ENCODE measurements at places on chromosomes 5 and 9.

GRCh38 chr9:128168731-128169308 lies 8.8 kb downstream of the BBLN start:
- DNase-seq: peak; percentile 82

DNA sequence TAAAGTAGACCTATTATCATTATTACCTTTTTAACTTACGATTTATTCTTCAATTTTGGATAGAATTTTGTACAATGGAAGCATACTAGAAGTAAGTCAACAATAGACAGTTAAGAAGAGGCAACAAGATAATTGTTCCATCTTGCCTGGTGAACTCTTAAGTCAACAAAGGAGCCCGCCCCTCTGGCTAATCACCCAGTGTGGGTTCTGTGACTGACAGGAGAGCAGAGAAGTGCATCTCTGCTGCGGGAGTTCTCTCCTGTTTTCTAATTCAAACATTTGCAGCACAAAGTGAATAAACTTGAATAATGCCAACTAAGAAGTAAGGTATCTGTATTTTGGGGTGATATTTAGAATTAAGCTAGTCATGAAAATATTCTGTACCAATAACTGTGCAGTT lies 6.7 kb upstream of the ISL1 start:
- DNase-seq: no peak

GRCh38 chr5:170528976-170529375 lies 25.2 kb downstream of the KCNIP1 start:
- no peak for DNase-seq

DNA sequence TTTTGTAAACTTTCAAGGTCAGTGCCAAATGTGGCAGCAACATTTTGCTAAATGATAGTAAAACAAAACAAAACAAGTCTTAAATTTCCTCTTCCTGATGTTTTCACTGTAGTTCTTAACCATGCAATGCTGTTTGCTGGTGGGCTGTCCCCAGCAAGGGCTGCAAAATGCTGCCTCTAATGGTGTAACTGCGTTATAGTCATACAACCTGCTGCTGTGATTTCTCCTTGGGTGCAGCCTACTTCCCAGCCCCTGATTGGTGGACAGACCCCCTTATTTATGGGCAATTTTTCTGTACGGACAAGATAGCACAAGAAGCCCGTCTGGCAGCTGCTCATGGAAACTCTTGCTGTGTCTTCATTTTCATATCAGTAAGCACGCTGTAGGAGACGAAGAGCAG lies 26.6 kb upstream of the PIP5K1B start:
- DNase-seq: no peak

DNA sequence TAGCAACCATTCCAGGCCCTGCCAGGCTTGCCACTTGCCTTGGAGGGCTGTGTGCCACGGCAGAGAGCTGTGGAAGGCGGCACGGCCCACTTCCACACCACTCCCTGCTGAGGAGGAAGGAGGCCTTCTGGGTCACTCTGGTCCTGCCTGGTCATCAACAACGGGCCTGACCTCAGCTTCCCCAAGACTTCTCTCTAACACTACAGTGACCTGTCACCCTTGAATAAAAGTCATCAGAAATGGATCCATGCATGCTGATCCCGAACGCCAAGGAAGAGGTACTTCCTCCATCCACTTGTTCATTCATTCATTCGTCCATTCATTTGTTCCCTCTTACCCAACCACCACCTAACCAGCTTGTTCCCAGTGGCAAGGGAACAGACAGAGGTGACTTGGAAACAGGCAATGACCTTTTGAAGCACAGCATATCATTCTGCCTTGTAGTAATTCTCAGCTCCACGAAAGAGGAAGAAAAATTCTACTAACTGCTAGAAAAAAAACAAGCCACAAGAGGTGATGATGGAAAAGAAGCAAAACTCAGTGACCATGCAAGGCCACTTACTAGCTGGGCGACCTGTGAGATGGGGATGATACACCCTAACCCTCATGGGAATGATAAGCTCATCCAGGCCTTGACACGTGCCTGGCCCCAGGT lies 58.6 kb downstream of the STK10 start:
- DNase-seq: no peak

DNA sequence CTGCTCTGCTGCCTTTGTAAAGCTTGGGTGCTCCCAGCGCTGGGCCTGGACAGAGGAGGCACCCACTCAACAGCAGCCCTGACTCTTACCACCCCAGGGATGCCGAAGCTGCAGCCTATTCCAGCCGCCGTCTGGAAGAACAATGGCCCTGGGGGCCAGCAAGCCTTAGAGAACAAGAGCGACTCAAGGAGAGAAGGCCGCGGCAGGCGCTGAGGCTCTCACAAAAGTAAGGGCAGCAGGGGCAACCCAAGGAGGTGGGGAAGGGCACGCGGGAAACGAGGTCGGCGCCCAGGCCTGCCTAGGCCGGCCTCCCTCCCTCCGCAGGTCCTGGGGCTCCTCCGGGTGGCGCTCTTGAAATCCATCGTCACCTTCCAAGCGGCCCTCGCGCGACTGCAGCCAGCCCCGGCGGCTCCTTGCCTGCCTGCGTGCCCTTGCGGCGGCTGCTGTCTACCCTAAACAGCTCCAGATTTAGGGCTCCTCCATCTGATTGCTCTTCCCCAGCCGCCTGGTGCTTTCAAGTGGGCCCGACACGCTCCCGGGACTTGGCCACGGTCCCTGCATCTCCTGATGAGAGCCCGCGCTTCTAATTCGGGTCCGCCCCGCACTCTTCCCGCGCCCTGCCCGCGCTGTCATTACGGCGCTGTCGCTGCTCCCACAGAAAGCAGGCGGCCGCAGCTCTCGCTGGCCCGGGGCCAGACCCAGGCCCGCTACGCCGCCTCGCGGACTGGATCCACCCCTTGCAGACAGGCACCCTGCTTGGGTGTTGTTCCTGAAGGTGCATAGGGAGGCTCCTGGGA lies 213.3 kb downstream of the SEMA6A start:
- DNase-seq: peak; percentile 56

- DNase-seq: no peak
These were observed 53.8 kb upstream of the SNCAIP start for GRCh38 chr5:122258241-122258640.

- DNase-seq: no peak
These were observed 43.9 kb downstream of the FAM169A start for GRCh38 chr5:74822288-74822687.

DNA sequence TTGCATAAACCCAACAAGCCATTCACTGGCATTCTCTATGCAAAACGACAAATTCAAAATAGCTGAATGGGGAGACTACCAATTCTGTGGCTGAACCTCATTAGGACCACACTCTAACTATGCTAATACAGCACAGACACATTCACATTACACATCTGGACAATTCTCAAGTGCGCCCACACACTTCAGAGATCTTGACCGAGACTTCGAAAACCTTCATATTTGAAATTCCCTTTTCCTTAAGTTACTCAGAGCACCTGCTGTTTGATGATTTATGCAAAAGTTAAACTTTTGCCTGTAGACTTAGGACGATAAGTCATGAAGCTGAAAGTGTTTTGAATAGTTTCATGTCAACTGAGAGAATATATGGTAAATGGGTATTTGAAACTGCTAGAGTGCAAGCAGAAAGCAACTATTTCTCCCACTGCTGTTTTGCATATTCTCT lies 111.9 kb downstream of the FBN2 start:
- no peak for DNase-seq

GRCh38 chr5:66850354-66851075 lies 254.3 kb downstream of the MAST4 start:
- DNase-seq: no peak

- no peak for DNase-seq
These were observed 14.1 kb upstream of the SEMA5A start for GRCh38 chr5:9559965-9560364.

DNA sequence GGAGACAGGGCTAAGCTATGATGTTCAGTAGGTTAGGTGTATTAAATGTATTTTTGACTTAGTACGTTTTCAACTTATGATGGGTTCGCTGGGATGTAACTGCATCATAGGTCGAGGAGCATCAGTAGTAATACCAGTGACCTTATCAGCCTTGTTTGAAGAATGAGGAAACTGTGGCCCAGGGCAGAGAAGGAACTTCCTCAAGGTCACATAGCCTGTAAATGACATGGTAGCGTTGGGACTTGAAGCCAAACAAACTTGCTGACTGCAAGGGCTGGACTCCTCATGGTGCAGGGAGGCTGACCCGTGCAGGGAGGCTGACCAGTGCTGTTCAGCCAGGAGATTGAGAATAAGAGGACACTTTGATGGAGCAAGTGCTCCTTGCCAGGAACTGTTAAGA lies 21.3 kb upstream of the PTPN3 start:
- DNase-seq: no peak

DNA sequence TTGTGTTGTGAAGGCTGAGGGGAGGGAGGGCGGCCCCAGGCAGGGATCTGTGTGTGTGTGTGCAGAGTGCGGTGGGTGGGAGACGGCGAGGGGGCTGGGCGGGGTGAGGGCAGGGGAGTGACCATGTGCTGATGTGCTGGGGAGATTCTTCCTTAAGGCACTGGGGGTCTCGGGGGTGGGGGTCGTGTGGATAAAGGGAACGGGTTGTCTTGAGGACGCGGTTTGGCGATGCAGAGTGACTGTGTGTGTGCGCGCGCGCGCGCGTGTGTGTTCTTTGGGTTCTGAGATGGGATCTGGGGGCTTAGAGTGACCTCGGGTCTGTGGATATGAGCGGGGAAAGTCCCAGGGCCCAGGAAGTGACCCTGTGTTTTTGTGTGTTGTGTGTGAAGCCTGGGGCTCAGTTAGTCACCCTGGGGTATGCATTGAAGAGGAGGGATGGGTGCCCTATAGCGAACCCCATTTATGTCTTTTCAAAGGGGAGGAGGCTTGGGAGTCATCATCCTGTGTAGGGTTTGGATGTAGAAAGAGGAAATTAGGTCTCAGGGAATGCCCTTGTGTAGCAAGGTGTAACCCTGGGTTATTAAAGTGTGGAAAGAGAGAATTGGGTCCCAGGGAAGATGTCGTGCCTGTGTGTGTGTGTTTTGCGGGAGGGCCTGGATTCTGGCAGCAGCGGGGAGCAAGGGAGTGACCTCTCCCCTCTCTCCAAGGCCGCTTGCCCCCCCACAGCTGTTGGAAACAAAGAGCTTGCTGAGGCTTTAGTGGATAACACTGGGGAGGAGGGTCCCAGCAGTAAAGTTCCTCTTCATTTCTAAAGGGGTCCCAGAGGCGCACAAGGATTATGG lies 1.4 kb downstream of the TMEFF1 start:
- DNase-seq: no peak

DNA sequence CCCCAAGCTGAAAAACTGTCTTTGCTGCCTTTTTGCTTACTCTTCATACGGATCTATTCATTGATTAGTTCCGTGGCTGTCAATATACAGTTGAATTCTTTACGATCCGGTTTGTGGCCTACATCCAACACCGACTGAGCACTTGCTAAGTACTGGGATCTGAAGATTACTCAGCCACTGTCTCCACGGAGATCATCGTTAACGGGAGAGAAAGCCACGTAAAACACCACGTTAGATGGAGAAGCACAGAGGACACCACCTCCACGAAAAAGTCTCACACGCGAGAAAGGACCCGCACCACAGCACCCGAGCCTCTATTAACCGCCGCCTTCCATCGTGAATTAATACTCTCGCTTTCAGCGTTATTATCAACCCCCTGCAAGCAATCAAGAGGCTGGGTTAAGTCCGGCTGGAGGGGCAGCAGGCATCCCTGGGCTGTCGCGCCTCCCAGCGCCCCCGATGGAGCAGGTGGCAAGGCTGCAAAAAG lies 650 bp downstream of the ELP1 start:
- DNase-seq: peak; percentile 2

DNA sequence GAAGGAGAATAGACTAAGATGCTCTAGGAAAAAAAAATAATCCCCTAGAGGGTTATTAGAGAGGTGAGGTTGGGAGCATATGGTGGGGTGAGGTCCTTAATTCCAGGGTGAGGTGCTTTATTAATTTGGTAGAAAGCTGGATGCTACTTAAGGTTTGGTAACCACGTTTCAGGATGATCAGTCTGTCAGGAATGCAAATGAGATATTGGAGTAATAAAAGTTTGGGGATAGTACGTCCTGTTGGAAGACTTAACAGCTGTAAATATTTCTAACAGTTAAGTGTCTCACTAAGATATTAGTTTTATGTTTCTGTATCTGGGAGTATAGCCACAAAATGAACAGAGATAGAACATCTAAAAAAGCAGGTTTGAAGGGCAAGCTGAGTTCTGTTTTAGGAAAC lies 578.9 kb downstream of the CETN3 start:
- DNase-seq: no peak

DNA sequence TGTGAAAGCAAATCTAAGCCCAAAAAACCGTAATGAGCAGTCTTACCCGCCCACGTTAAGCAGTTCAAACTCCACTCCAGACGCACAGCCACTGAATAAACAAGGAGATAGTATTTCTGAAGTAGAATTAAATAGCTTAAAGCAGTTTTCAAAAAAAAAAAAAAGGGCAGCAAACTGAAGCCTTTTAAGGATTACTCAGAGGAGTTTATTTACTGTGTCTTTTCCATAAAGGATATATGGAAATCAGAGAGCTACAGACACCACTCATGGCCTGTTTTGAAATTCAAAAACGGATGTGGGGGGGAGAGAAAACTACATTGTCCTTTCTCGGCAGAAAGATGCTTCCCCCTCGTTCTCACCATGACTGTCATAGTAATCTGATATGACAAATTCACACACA lies 83.7 kb upstream of the IRX1 start:
- no peak for DNase-seq

GRCh38 chr5:139155333-139155732 lies 42.8 kb downstream of the SIL1 start:
- DNase-seq: no peak

GRCh38 chr9:124010303-124010664 lies 1.3 kb upstream of the LHX2 start:
- DNase-seq: no peak

- DNase-seq: no peak
These were observed 667.2 kb downstream of the BRINP1 start for GRCh38 chr9:118701985-118702384.

DNA sequence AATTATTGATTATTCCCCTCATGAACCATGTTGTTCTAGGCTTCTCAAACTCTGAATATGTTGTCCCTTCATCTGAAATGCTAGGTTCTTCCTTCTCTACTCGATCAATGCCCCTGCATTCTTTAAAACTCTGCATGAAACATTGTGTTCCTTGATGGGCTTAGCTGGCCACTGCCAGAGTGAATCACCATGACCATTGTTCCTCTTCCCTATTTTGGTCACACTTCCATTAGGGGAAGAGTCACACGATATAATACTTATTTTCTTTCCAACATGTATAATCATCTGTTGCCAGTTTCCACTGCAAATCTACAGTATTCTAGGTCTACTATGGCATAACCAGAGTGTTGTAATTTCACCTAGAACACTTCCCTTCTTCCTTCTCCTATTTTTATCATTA lies 247.9 kb downstream of the TRPM3 start:
- no peak for DNase-seq

- DNase-seq: no peak
These were observed 17.5 kb downstream of the ADRA1B start for GRCh38 chr5:159933531-159934485.

Data from cerebellum (tissue), 4 donors.